ENCODE measurements at places on chromosomes 6 and 20.

DNA sequence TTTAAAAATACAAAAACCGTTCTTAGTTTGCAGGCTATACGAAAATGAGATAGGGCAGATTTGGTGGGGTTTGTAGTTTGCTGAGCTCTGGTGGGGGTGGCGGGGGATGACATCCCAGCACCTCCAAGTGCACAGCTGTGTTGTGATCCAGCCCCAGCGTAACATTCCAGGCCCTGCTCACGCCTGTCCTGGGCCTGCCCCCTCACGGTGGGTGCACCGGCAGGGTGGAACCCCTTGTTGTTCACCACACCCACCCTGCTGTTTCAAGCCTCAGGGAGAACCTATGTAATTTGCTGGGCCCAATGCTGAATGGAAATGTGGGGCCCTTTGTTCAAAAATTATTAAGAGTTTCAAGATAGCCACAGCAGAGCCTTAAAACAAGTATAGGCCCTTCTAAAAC is 25.0 kb downstream of the ARMC2 start:
- DNase-seq, result no peak

GRCh38 chr6:132300323-132300949 is 100.8 kb downstream of the MOXD1 start:
- DNase-seq, result no peak

DNA sequence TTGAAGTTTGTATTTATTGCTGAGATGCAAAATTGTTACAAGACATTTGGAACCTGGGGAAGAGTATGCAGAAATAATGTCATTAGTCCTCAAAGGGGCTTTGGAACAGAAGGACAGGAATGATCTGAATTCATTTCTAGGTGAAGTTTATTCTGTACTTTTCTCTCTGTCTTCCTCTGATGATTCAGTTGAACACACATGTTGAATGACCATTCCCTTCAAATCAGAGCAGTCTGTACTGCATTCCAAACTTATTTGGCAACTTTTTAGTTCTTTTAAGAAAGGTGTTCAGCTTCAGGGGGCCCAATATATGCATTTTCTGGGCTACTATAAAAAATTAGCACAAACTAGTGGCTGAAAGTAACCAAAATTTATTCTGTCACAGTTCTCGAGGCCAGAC is 213.9 kb upstream of the LAMP5 start:
- no peak for DNase-seq

- no peak for DNase-seq
Measured at GRCh38 chr6:170000071-170000843, 248.8 kb downstream of the ERMARD start.

DNA sequence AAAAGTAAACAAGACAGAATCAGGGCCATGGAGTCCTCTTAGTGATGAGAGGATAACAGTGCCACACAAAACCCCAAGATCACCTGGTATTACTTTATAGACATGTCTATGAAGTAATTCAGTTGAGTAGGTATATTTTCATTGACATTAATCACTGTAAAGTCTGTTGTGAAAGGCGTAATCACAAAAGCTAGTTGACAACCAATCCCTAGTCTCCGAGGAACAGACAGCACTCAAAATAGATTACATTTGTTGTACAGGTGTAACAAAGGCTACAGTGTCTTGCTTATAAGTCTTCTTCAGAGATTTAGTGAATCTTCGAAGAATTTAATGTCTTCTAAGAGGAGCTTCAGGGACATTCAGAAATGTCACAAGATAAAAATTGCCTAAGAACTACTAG is 120.1 kb downstream of the TMEM200A start:
- DNase-seq, result no peak

DNA sequence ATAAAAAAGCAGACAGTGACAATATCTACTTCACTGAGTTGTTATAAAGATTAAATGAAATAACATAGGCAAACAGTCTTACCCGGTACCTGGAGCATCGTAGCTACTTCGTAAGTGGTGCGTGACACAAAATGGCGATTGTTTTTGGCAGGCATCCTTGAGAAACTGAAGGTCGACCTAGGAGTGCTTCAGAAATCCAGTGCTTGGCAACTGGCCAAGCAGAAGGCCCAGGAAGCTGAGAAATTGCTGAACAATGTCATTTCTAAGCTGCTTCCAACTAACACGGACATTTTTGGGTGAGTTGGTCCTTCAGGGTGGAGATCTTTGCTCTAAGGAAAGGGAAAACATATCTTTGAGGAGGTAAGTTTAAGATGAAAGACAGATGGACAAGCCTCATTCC is 4.8 kb downstream of the BPIFA2 start:
- no peak for DNase-seq

- DNase-seq, result no peak
Measured at GRCh38 chr20:38209736-38210405, 44.8 kb upstream of the TGM2 start.

GRCh38 chr6:31769684-31770371 is 7.3 kb downstream of the VWA7 start:
- peak; percentile 86 for DNase-seq

DNA sequence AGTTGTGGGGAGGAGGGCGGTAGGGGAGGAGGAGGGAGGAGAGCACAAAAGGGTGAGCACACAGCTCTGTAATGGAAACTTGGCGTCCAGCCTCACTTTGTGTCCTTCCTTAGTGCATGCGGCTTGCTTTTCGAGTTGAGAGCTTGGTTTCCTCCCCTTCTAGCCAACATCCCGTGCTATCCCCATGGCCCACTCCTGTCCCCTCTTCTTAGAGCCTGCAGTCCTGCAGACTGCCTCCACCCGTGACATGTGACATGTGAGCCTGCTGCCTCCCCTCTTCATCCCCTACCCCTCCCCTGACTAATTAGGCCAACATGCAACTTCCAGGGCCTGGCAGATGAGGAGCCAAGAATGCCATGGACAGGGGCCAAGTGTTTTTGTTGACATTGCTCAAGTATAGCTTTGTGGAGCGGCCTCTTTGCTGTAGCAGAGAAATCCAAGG is 63.2 kb downstream of the SLC24A3 start:
- no peak for DNase-seq

GRCh38 chr20:6134592-6134991 is 11.8 kb upstream of the FERMT1 start:
- no peak for DNase-seq

- DNase-seq, result no peak
Measured at GRCh38 chr6:71031912-71032311, 75.1 kb upstream of the B3GAT2 start.

- DNase-seq, result no peak
Measured at GRCh38 chr20:43189554-43190331, at the start of gene PTPRT. TSS of gene PTPRT (minus strand) at chr20:43189906. CDS start at chr20:43189733, 173 bp downstream.

DNA sequence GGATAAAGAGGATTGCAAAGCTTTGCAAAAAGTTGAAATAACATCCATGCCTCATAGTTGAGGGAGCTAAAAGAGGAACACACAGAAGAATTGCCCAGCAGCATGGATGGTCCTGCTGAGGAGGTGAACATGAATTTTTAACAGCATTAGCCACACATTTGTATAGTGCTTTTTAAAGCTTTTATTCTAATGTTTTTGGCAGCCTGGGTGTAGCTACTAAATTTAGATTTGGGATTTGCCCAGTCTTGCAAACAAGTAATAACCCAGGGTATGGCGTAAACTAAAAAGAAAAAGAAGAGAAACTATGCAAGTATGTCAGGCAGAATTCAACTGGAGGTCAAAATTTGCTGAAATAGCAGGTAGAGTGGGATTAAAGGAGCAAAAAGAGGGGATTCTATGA is 75.1 kb upstream of the PTPRK start:
- DNase-seq, result no peak

GRCh38 chr6:133973109-133973971 is 20.3 kb downstream of the TBPL1 start:
- no peak for DNase-seq

DNA sequence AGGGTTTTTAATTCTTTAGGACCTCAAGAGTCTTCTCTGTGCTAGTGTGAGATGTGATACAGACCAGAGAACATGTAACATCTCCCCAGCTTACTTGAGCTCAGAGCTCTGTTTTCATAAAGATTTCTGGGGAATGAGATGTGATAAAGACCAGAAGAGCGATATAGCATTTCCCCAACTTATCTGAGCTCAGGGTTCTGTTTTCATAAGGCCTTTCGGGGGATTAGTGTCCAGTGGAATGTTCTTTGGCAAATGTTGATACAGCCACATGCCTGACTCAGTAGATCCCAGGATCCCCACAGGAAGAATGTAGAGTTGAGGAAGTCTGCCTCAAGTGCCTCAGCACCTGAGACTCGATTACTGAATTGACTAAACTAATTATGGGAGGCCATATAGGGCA is 18.7 kb upstream of the TOP1 start:
- DNase-seq, result no peak

- no peak for DNase-seq
Measured at GRCh38 chr6:139429580-139430145, 55.2 kb upstream of the CITED2 start.

DNA sequence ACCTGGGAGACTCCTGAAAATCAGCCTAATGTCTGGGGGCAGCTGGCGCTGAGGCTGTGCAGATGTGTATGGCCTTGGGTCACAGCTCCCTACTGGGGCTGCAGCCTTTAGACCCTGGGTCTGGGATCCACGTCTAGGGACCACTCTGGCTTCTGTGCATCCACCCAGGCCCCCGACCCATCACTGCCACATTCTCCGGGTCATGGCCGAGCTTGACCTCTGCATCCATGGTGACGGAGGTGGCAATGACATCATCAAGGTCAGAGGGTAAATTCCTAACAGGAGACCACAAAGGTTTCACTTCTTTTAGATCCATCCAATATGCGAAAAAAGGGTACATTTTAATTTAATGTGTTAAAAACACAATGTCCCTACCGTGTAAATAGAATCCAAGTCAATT is 14.5 kb upstream of the PCMTD2 start:
- DNase-seq, result no peak

GRCh38 chr20:40667503-40667902 is 21.5 kb downstream of the MAFB start:
- DNase-seq, result no peak

- DNase-seq, result peak; percentile 54
Measured at GRCh38 chr6:36735110-36736071, 37.8 kb downstream of the RAB44 start.

DNA sequence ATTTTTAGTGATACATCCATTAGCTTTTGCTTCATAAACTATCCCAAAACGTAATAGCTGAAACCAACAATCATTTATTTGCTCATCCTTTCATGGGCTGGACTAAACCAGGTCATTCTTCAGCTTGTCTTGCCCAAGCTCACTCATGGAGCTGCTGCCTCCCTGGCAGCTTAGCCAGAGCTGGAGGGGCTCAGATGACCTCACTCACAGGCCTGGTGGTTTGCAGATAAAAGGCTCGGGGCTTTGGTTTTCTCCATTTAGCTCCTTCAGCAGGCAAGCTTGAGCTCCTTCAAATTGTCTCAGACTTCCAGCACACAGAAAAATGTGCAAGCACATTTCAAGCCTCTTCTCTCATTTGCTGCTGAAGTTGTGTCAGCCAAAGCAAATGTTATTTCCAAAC is 139.1 kb downstream of the BTBD3 start:
- DNase-seq, result no peak

DNA sequence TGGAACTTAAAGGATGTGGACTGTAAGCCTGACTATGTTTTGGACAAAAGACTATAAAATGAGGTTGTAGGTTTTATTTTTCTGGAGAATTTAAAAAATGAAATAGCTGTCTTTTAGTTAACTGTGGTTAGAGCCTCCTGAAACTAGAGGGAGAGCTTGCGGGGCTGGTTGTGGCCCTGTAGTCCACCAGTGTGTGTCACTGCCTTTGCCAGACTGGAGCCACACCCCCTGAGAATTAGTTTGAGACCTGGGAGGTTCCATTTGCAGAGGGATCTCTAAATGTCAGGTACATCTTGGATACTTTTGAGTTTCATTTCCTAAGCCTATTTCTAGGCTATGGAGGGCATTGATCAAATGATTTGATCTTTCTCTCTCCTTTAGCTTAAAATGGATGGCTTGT is 20.8 kb downstream of the ZC2HC1B start:
- DNase-seq, result no peak

DNA sequence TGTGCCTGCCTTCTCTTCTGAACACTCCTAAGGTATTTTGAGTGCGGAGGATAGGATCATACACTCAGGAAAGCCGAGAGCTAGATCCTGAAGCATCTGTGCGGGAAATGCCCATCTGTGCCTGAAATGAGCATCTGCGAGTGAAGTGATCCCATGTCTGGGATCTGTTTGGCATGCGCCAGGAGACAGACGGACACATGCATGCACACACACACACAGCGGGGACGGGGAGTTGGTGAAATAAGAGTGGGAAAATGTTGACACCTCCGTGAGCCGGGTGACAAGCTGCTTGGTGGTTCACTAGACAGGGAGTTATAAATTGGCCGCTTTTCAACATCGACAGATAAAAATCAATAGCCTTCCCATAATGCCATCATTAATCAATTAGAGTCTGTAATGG is 13.8 kb downstream of the SYNJ2 start:
- no peak for DNase-seq

GRCh38 chr6:121590916-121591315 is 155.5 kb downstream of the GJA1 start:
- no peak for DNase-seq

DNA sequence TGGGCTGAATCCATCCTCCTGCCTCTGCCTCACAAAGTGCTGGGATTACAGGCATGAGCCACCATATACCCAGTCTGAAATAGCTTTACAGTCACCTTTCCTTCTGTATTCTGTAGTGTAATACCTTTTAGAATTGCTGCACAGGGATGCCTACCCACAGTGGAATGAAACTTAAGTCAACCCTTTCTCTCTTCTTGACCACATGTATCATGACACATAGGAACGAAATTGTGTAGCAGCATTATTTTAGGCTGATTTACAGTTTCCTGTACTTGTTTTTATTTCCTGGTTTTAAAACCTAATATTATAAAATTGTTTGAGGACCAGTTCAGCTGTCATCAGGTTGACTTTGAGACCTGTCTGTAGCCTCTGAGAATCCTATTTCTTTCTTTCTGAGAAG is 297.8 kb downstream of the ZFAND3 start:
- no peak for DNase-seq
